ENCODE measurements at places on chromosomes 4 and X. TPM values are rescaled to one million over a fixed set of nuclear protein-coding genes. Genes with fewer than 3 reads are reported as not detected.

SLC6A8 gene
- 52.1 TPM for polyA plus RNA-seq

TCEAL5 gene
- 13.2 TPM for polyA plus RNA-seq

QRFPR gene
- polyA plus RNA-seq, result 1.6 TPM

GYPA gene
- 3.8 TPM for polyA plus RNA-seq

FGF13 gene
- polyA plus RNA-seq, result 33.5 TPM

ADH4 gene
- 0.97 TPM for polyA plus RNA-seq

ANOS1 gene
- polyA plus RNA-seq, result 10.2 TPM

UCHL1 gene
- polyA plus RNA-seq, result 89.5 TPM

CLGN gene
- 3.9 TPM for polyA plus RNA-seq

MUC7 gene
- 0.08 TPM for polyA plus RNA-seq

DNA sequence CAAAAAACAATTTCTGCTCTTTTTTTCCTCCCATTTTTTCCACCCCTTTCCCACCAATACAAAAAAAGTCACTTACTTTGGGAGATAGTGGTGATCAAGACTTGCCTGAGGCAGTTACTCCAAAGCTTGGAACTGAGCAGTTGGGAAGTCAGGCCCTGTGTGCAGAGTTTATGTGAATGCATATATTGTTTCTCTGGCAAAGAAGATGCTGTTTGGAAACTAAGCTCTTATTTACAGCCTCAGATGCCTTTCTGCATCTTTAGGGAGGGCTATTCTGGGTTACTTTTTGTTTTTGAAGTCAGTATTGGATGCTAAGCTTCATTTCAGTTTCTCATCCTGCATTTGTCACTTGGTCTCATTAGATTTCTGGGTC is 136.3 kb downstream of the ZNF330 start:
- no peak for DNase-seq

DNA sequence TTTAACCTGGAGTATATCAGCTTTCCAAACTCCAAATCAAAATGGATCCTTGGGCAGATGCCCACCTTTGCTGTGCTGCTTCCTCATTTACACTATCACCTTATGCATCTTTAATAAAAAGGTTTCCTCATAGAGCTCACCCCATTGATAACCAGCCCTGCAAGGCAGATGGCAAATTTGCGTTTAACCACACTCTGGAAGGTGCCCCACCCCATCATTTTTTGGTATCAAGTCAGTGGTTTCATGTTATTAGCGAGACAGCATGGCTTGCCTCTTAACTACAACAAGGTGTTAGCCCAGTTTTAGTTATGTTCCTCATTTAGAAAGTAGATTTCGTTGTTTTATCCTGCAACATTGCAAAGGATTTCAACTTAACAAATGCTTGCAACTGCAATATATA is 214.0 kb upstream of the WDFY3 start:
- DNase-seq, result no peak

DNA sequence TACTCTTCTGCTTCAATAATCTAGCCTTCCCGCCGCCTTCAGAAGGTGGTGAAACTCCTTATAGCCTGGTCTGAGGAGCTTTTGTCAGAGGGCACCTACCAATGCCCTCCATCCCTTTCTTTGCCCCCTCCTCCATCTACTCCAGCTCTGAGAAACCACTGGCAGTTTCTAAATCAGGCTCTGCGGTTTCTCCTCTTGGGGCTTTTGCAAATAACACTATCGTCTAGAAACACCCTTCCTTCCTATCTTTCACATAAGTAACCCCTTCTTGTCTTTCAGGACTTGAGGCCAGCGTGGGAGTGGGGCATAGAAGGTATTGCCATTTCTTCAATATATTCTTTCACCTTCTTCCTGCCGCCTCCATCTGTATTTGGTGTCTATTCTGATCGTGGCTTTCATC is 1.2 kb upstream of the EFHC2 start:
- DNase-seq, result no peak

DNA sequence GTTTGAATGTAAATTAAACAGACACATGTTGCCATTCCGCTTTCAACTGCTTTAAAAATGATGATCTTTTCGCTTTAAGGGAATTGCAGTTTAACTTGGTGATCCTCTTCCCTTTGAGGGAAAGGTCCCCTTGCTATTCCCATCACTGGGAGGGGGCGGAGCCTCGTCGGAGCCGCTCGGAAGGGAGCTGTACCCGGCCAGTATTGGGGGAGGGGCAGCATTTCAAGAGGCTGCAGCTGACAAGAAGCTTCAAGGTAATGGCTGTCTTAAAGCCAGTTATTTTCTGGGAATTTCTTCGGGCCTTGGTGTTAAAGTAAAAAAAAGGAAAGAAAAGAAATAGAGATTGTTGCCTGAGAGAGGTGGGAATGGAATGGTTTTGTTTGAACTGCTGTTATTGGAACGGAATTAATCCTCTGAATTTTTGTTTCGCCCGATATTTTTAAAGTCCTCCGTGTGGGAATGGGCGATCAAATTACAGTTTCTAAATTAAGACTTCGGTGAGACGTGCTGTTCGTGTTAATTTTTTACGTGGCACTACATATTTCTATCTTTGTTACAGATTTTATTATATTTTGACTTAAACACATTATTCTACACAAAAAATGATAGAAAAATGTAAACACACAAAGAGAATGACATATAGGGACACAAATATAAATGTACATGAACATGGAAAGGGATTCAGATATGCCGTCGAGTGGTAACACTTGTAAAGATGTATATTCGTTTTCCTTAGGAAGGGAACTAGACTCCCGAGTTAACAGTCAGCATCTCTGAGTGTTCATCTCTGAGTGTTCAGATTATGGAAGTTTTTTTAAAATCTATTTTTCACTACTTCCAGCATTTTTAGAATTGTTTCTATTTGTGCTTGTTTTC is 9.2 kb downstream of the PWWP3B start:
- peak; percentile 36 for DNase-seq

GRCh38 chr4:179880756-179881155 is 2362.4 kb upstream of the TENM3 start:
- DNase-seq, result no peak

- DNase-seq, result no peak
These were observed 27.4 kb downstream of the PHKA2 start for GRCh38 chrX:18956303-18957032.

DNA sequence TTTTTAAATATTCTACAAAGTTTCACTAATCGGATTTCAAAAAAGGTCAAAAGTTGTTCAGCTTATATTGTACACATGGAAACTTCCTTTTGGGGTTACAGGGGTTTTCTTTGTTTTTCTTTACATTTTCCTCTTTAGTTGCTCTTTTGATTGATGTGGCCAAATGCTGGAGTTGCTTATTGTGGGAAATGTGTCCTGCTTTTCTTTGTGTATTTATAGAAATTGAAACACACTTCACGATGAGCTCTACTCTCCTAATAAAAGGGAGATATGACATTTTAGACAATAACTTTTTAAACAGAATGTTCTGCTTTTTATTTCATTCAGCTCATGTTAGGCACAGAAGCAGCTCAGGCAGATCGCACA is 50.7 kb upstream of the SPRY1 start:
- no peak for DNase-seq

- DNase-seq, result no peak
These were observed 12.4 kb upstream of the NKX1-1 start for GRCh38 chr4:1418494-1419285.

- no peak for DNase-seq
These were observed 112.0 kb upstream of the ETNPPL start for GRCh38 chr4:108874806-108875205.

- DNase-seq, result no peak
These were observed 20.0 kb upstream of the VCX2 start for GRCh38 chrX:8191022-8191421.

DNA sequence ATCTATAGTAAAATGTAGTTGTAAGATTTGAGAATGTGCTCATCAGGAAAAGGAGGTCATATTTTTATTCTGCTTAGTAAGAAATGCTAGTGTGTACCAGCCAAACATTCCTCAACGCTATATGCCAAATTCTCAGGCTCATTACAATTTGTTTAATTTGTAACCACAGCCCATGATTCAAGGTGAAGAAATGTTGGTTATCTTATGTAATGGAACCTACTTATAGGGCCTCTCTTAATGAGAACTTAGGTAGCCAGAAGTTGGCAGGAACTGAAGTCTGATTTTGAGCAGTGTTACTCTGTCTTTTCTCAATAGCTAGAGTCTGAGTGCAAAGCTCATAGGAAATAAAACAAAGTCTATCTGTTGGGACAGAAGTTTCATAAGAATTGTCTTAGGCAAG is 595.0 kb downstream of the GLUD2 start:
- DNase-seq, result no peak

- DNase-seq, result no peak
These were observed 26.7 kb downstream of the PHKA1 start for GRCh38 chrX:72687396-72687795.

- no peak for DNase-seq
These were observed 14.7 kb upstream of the SH3KBP1 start for GRCh38 chrX:19902110-19902509.

- peak; percentile 41 for DNase-seq
These were observed 253.8 kb upstream of the KCNIP4 start for GRCh38 chr4:22202246-22202974.

- no peak for DNase-seq
These were observed 29.1 kb downstream of the STAG2 start for GRCh38 chrX:123990602-123991001.

- no peak for DNase-seq
These were observed 61.3 kb downstream of the STOX2 start for GRCh38 chr4:183966371-183966770.

DNA sequence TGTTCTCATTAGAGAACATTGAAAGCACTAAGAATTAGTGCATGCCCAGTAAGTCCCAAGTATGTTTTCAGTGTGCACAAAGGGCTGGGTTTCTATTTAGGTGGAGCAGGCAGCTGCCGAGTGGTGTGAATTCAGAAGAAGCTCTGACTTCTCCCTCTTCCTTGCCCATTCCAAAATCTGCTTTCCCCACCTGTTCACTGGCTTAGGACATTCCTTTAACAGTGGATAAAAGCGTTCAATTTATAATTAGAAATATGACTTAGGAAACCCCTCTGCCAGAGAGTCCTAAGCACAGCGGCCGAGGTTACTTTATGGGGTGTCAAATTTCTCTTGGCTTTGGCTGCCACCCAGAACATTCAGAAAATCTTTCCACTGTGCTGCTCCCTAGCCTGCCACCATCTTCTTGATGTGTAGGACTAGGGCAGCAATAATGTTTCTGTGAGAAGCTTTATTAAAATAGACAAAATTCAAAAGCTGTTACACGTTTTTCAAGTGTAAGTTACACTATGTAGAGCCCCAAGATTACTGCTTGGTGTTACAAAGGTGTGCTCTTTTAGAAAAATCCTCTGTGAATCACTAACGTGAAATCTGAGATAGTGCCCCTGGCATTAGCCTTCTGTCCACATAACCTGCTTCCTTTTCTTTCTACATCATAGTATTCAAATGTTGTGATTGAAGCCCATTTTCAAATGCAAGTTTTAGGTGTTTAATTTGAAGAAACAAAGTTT is 191.6 kb upstream of the ANKRD50 start:
- DNase-seq, result peak; percentile 59

DNA sequence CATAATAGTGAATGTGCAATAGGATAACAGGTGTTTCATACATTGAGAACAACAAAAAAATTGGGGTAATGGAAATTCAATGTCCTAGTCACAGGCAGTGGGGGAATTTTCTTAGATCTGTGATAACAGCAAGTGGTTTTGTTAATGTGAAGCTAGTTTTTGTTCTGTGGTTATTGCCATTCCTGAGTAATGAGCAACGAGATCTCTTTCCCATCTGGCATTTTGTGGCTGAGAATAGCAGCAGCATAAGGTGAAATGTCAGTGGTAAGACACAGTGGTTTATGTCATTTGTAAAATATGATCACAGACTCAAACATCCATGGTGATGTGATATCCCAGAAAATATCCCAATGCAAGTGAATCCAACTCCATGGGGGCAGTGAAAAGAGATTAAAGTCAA is 497.5 kb downstream of the KCNIP4 start:
- no peak for DNase-seq

Measured in right renal pelvis (tissue), 4 donors.